Effector memory CD8-positive, alpha-beta T cell (primary cell): ENCODE measurements at places on chromosomes 7 and 10.

DNA sequence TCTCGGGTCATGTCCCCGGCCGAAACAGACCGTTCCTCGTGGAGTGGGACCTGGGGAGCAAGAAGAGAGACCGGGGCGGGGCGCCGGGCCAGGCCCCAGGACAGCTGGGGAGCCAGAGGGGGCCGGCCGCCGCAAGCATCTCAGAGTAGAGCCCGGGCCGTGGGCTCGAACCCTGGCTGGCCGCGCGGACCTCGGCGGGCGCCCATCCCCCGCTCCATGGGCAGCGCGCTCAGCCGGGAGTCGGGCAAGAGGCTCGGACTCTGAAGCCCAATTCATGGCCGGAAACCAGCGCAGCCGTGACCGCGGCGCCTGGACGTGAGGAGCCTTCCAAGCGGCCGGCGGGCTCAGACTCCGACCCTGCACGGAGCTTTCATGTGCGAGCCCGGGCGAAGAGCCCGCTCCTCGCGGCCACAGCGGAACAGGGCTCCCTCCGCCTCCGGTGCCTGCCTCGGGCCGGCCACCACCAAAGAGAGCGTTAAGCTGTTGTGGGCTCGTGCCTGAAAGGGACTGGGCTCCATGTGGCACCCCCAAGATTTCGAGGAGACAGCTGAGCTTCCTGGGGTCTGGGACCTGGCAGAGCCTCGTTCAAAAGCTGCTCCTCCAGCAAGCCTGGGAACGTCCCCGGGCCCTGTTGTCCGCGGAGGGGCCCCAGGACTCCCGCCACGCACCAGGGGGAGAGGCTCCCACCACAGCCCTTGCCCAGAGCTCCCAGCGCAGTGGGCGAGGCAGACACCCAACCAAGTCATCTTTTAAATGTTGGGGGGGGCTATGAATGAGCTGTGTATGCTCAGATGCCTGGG, 757 bp upstream of the GRID1 start:
- DNase-seq = no peak

GRCh38 chr7:64887756-64888508, 15.1 kb upstream of the ZNF273 start:
- peak; percentile 35 for DNase-seq

DNA sequence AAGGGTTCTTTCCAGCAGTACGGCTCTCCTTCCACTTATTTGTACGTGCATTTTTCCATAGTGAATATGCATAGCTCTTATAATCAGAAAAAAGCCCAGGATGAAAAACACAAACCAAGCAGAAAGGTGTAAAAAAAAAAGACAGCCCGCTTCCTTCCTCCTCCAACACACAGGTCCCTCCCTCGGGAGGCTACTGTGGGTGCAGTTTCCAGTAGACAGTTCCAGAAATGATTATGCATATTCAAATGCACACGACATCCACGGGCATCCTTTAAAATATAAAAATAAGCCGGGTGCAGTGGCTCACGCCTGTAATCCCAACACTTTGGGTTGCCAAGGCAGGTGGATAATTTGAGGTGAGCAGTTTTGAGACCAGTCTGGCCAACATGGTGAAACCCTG, 59.9 kb downstream of the TNRC18 start:
- no peak for DNase-seq

- no peak for DNase-seq
These were observed 8.3 kb upstream of the GDF10 start for GRCh38 chr10:47291682-47292081.

- DNase-seq = no peak
These were observed 54.1 kb upstream of the ANTXRL start for GRCh38 chr10:46232666-46233065.

GRCh38 chr7:4235596-4235995, 446.5 kb upstream of the FOXK1 start:
- no peak for DNase-seq
